ENCODE measurements at places on chromosomes 3 and 15.

GRCh38 chr3:12518261-12519028, 26.9 kb downstream of the MKRN2OS start:
- DNase-seq = no peak

- no peak for DNase-seq
These were observed 16.9 kb upstream of the RYR3 start for GRCh38 chr15:33293713-33294334.

GRCh38 chr3:17577796-17578520, 164.5 kb downstream of the TBC1D5 start:
- no peak for DNase-seq

DNA sequence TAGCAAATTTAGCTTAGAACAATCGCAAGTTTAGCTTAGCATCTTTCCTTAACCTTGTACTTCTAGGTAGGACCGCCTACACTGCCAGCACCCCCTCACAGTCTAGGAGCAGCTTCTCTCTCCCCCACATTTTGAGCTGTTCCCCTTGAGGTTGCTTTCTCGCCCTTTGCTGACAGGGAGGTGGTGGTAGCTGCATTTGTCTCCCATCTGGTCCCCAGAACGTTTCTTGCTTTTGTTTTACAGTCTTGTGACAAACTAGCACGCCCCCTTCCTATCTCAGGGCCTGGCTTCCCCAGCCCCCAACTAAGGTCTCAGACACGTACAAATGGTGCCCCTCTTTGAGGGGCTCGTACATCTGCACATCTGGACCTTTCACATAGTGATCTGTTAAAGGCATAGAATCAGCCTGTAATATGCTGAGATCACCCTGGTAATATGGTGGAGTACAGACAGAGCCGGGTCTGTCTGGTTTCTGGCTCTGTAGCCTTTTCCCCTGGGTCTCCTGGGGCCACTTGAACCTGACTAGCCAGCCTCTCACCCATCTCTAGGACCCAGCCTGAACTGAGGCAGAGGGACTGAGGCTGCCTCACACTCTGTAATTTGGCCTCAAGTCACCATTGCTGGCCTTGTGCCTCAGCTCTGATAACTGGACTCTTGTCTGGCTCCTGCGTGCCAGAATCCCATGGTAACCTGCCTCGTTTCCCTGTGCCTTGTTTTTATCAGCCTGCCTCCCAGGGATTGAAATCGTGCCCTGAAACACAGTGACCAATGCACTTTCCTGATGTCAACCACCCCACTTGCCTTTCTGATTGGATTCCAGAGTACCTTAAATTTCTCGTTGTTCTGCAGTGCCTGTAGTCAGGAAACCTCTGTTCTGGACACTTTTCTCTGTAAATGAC, 27.7 kb downstream of the CRTC3 start:
- no peak for DNase-seq

DNA sequence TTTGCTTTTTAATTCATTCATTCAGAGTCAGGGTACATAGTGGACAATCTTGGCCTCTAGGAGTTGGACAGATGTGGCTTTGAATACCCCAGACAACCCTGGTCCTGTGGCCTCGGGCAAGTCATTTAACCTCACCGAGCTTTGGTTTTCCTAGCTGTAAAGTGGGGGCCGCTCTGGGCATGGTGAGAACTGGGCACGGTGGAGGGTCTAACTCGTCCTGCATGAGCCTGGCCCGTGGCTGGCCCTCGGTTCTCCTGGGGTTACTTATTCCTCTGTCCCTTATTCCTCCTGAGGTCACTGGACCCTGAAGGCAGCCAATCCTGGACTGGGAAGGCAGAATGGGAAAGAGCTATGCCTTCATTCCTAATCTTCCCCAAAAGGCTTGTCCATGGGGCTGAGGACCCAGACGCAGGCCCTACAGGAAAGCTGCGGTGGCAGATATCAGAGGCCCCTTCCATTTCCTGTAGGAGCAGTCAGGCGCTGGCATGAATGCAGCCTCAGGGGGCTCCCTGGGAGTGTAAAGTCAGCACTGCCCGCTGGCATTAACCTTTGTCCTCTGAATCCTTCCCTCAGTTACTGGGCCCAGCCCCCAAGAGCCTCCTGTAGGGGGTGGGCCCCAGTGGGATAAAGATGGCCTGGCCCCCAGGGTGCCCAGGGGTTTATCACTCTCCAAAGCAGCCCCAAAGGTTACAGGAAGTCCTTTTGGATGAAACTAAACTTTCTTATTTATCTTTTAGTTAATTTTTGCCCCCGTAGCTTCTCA, 17.9 kb upstream of the SEC13 start:
- no peak for DNase-seq

DNA sequence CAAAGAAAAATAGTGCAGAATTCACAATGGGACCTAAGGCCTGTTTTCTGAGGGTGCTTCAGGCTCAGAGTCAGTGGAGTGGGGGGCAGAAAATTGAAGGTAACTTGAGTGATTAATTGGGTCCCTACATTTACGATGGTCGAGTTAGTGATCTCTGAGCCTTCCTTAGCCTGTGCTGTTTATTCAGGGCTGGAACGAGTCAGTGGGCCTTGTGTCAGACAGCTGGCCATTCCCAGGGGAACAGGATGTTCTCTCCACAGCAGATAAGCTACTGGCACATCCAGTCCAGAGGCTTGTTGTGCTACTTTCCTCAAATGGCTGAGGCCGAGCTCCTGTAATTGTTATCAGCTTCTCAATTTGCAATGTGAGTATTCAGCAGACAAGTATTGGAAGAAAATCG, 29.2 kb upstream of the CNTN3 start:
- no peak for DNase-seq

DNA sequence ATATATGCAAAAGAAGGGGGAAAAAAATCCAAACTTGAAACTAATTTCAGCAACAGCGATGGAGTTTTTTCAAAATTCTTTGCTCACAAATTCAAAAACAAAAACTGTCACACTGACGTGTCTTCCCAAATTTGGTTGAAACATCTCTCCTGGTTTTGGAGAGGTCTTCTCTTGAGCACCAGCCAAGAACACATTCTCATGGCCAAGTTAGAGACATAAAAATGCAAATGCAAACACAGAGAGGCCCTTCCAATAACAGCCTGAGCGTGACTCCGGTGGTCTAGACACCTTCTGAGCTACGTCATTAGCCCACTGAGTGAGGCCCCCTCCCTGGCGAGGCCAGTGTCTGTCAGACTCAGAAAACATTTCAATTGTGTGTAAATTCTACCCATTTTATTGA, 436.0 kb upstream of the PROK2 start:
- DNase-seq = no peak

- no peak for DNase-seq
These were observed 117.0 kb upstream of the MRPL3 start for GRCh38 chr3:131619821-131620220.

GRCh38 chr3:18062657-18063025, 320.2 kb upstream of the TBC1D5 start:
- no peak for DNase-seq

GRCh38 chr15:51299187-51300015, 39.0 kb downstream of the CYP19A1 start:
- DNase-seq = no peak

GRCh38 chr15:74451861-74452835, 8.8 kb downstream of the UBL7 start:
- DNase-seq = no peak

DNA sequence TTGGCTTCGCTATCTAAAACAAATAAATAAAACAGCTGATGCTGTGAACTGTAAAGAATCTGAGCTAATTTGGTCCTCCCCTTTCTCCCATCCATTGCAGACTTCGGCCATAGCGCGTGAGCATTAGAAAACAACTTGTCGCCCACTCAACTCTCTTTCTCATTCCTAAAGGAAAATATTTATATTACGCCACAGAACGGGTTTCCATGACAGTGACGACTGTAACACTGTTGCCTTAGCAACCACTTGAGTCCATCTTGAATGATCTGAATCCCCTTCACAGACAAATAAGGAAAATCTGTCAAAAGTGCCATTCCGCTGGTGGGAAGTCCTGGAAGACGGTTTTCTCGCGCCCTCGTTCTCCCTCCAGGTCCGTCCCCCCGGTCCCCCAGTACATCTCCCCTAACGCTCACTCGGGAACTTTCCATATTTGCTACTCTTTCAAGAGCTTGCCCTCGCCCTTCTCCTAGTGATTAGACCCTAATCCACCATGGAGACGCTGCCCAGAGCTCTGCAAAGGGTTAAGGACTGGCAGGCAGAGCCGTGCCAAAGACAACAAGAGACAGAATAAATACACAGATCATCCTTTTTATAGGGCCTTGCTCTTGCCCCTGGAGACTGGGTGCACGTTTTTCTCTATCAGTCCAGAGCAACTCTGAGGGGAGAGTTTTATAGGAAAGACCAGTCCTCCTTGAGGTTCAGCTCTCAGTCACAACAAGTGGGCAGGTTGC, 50.5 kb downstream of the CRYGS start:
- DNase-seq = no peak

DNA sequence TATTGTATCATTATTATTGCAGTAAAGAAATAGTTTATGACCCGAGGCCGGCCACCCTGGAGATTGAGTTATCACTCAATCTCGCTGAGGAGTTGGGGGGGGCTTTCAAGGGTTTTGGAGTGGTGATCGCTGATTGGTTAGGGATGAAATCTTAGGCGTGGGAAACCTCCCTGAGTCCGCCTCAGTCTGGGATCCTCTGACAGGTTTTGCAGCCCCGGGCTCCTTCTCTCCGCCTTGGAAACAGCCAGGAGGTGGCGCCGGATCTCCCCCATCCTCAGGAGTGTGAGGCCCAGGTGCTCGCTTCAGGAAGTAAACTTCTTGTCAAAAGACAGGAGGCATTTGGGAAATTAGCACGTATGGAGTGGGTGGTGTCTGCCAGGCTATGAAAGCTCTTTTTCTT, 41.1 kb upstream of the SEC61A1 start:
- DNase-seq = peak; percentile 33

- DNase-seq = no peak
These were observed 245.7 kb downstream of the FGF12 start for GRCh38 chr3:192481638-192482037.

- DNase-seq = no peak
These were observed 100.5 kb downstream of the LINGO1 start for GRCh38 chr15:77532067-77532710.

DNA sequence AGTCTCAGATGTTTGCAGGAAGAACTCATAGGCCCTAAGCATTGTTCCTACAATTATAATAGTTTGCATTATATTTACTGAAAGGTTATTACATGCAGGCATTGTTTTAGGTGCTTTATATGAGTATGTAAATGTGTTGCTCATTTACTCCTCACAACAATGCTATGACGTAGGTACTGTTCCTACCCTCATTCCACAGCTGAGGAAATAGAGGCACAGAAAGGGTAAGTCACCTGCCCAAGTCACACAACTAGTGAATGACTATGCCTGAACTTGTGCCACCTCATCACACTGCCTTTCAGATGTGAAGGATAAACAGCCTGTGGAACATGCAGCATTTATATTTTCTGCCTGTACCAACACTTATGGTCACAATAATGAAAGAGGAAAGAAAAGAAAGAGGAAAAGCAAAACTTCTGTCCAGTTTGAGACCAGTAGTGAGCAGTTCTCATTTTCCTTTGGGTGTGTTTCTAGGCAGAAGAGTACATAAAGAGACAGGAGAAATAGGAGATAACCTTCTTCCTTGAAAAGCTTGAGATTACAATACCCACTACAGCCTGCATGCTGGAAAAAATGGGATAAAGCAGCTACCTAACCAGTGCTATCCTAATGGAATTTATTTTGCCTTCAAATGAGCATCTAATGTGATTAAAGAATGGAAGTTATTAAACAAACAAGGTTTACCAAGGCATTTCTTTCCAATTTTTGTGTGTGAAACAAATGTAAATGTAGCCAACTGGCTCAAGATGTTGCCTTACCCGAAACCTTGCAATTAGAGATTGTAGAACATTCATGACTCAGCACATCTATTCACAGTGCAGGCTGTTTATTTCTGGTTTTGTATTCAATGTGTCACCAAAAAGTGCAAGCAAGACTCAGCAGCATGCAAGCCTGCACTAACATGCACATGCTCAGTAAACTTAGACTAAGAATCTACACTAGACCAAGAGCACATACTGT, 20.5 kb upstream of the ENTPD3 start:
- no peak for DNase-seq

GRCh38 chr3:71989165-71989564, 204.2 kb upstream of the PROK2 start:
- no peak for DNase-seq

DNA sequence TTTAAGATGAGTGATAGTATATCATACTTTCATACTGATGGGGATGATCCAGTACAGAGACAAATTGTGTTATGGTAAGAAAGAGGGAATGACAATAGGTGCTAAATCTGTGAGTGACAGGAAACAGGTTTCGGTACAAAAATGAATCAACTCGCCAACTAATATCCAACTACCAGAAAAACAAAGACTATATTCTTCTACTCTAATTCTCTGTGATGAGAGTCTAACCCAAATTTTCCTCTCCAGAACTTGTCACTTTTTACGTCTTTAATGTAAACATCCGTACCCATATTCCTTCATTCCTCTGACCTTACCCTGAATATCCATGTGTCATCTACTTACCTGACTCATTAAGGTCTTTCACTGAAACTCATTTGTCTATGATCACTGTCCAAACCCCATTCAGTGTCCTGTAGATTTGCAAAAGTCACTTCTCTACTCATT, 39.6 kb downstream of the SCAPER start:
- no peak for DNase-seq

GRCh38 chr3:15659254-15659975, 57.9 kb downstream of the BTD start:
- no peak for DNase-seq

GRCh38 chr3:162317046-162317445, 820.4 kb downstream of the OTOL1 start:
- no peak for DNase-seq

DNA sequence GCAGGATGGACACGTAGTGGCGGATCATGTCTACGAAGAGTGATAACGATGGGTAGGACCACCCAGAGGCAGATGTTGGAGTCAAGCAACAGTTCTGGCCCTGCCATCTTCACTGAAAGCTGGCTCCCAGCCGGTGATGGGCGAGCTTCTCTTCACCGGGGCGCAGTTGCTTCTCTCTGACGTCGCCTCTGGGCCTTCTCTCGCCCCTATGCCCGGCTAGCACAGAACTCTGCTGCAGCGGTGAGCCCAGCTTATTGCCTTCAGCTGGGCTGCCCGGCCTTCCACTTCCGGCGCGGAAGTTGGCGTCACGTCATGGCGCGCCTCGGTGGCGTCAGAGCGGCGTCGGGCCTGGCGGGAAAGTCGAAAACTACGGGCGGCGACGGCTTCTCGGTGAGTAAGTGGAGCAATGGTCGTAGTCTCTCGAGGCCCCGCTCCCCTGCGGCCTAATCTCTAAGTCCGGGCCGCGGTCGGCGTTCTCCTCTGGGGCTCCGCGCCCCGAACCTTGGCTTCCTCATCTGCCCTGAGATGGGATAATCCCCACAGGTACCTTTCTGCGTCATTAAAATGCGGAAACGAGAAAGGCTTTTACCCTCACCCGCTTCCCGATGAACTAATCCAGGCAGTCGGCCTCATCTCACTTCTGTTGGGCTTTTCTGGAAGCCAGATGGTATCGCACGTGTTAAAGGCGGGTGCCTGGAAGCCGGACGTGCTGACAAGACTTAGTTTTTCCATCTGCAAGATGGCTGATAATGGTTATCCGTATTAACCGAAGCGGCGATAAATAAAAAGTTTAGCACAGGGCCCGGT, at the start of gene FANCD2:
Gene FANCD2, plus strand, starts transcription at position 354 of the 807 bp plus-strand sequence. CDS start 2,221 bp downstream, outside the sequence.
- peak; percentile 38 for DNase-seq

- no peak for DNase-seq
These were observed 4.8 kb downstream of the KLF13 start for GRCh38 chr15:31331389-31331788.

Data from NCI-H526 treated with DMSO at 0.1 percent for 48 hours (cell line).